HL-60 (cell line): ENCODE measurements at places on chromosomes 11 and 22.

GRCh38 chr11:29173660-29174062, 843.2 kb downstream of the KCNA4 start:
- no peak for DNase-seq

DNA sequence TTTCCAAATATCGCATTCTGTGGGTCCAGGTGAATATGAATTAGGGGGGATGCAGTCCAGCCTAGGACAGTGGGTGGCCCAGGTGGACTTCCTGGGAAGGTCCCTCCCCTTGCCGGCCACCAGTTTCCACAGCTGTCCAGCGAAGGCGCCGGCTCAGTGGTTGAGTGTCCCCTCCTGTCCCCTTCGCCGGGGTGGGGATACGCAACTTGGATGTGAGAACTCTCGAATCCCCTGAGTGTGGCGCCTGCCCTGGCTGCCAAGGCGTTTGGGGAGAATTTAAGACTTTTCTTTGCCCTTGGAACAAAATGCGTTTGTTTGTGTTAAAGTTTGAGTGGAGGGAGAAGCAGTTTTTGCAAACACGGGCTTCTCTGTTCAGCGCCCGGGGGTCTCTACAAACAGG, 123.7 kb downstream of the KCNQ1OT1 start:
- no peak for DNase-seq

DNA sequence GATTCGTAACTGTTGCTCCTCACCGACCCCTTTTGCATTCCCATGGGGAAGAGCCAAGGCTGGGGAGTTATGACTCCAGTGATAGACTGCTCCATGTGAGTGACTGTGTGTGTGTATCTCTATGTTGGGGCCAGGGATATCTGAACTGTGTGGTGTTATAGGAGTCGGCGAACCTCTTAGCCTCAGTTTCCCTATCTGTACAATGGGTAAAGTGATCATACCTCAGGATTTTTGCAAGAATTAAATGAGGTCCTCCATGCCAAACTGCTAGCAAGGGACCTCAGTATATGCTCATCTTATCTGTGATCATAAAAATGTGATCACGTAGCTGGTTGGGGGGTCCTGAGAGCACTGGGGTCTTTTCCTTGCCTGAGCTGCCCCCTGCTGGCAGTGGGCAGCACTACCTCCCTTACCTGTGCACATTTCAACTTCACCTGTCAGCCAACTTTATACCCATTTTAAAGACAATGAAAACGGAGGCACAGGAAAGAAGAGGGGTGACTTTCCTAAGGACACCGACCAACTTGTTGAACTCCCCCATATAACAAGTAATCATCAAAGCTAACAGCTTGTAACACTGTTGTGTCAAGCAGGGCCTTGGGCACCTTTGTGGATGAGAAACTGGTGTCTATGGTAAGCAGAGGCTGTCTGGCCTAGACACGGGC, 1.4 kb upstream of the DPP3 start:
- DNase-seq = no peak

- DNase-seq = no peak
Measured at GRCh38 chr11:95442531-95443050, 211.6 kb upstream of the SESN3 start.

- no peak for DNase-seq
Measured at GRCh38 chr11:89381094-89381493, 110.1 kb downstream of the NOX4 start.

DNA sequence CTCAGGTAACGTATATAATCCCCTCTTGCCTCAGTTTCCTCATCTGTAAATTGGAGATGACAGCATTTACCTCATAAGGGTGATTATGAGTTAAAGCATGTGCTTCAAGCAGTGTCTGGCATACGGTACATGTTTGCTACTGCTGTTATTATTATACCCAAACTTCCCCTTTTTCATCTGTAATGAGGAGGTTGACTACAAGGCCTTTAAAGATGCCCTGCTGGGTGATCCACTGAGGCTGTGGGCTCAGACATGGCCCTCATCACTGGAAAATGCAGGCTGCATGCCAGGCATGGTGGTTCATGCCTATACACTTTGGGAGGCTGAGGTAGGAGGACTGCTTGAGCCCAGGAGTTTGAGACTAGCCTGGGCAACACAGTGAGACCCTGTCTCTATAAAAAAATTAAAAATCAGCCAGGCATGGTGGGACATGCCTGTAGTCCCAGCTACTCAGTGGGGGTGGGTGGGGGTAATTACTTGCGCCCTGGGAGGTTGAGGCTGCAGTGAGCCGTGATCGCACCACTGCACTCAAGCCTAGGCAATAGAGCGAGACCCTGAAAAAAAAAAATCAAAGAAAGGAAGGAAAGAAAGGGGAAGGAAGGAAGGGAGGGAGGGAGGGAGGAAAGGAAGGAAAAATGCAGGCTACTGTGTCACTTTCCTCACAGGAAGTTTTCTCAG, 4.3 kb downstream of the PIK3IP1 start:
- DNase-seq = no peak

DNA sequence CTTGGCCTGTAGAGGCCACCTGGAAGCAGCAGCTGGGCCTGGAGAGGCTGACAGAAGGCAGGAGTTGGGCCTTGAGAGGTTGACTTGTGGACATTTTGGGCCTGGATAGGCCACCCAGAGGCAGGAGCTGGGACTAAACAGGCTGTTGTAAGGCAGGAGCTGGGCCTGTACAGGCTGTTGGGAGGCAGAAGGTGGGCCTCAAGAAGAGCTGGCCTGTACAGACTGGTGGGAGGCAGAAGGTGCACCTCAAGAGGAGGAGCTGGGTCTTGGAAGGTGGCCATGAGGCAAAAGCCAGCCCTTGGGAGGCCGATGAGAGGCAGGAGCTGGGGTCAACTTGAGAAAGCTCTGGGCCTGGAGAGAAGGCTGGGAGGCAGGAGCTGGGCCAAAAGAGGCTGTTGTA, 45.3 kb downstream of the OR4C45 start:
- DNase-seq = no peak

GRCh38 chr22:27919942-27920755, 1.1 kb upstream of the PITPNB start:
- no peak for DNase-seq

DNA sequence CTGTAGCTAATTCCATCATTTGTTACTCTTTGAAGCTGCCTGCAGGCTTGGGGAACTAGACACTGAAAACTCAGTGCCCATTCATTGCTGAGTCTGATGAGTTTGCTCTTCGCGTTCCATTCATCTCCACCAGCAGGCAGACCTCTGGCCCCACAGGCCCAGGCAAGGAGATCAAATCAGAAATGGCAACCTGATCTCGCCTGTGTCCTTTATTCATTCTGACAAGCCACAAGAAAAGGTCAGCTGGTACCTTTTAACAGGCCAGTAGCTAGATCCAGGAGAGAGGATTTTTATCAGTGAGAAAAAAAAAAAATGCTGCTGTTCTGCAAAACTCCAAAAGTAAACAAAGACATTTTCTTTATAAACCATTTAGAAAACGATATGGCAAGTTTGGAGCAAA, 742.5 kb downstream of the ETS1 start:
- no peak for DNase-seq

- no peak for DNase-seq
Measured at GRCh38 chr11:45232341-45233080, 53.6 kb downstream of the SYT13 start.

DNA sequence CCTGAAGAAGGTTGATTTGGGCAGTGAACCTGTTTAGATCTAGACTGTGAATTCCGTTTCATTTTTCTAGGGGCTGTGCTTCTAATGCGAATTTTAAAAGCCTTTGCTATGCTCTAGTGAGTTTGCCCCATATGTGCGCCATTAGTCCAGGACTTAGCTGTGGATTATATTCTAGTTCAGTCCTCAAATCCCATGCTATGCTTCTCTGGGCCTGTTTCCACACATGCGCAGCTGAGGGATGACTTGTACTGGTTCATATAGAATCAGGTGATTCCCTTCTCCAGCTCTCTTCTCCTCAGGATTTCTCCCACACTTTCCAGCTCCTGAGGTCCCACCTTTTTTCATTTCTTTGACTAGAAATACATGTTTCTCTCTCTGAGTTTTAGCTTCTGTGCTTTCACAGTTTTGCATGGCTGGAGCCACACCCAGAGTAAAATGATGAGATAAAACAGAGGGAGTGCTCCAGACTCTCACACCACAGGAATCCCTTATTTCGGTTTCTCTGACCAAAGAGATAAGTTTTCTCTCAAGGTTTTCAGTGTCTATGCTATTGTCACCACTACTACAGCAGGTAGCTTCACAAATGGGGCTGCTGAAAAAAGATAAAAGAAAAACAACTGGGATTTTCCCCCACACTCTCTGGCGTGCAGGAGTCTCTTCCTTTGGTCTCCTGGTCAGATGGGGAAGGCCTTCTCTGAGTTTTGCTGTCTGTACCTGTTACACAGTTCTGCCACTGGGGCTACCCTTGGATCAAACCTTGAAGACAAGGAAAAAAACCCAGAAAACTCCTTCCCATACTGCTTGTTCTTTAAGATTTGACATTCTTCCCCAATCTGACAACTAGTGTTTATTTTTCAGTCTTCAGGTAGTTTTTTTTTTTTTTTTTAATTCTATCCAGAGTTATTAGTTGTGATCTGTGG, 96.2 kb upstream of the TEAD1 start:
- DNase-seq = no peak

DNA sequence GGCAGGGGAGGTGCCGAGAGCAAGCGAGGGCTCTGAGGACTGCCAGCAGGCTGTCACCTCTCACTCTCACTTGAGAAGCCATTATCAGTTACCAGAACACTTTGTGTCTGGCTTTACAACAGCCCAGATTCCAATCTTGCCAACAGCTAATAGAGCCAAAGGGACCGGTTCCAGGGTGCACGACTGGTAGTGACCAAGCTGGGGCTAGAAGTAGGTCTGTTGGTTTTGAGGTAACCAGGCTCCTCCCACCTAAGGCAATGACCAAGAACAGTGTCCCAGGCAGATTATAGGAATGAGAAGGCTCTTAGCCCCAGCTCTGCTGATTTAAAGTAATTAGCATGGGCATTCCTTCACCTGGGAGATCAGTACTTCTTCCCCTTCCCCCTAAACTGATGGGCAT, 7.2 kb upstream of the IL10RA start:
- no peak for DNase-seq

DNA sequence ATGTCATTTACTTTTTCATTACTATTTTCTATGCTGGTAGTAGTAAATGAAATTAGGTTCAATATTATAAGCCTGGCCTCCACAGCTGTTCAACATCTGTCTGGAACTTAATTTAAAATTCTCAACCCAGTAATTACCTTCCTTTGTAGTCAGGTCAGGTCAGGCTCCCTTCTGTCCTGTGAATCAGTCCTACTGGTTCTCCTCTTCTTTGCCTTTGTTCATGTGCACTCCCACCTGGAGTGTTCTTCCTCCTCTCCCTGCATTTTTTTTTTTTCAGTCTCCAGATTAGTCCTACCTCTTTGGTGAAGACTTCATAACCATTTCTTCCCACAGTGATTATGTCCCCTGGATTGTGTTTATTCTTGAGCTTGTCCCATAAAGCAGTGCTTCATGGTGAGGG, 67.9 kb downstream of the DKK3 start:
- DNase-seq = no peak

DNA sequence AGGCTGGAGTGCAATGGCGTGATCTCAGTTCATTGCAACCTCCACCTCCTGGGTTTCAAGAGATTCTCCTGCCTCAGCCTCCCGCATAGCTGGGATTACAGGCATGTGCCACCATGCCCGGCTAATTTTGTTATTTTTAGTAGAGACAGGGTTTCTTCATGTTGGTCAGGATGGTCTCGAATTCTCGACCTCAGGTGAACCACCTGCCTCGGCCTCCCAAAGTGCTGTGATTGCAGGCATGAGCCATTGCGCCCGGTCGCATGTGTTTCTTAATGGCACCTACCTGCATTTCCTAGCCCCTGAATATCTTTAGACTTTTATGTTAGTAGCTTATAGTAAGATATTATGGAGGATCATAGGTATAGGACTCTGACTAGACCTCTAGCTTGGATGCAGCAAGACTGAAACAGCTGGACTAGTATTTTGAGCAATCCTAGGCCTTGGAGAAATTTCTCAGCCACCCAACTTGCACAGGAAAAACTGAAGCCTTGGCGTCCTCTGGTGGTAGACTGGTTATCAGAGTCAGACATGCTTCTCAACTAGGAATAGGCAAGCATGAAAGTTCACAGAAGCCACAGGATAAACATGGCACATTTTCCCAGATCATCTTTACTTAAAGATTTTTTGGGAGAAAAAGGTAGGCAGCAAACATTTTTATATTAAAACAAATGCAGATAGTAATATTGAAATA, 22.7 kb upstream of the C1QTNF4 start:
- DNase-seq = peak; percentile 67

DNA sequence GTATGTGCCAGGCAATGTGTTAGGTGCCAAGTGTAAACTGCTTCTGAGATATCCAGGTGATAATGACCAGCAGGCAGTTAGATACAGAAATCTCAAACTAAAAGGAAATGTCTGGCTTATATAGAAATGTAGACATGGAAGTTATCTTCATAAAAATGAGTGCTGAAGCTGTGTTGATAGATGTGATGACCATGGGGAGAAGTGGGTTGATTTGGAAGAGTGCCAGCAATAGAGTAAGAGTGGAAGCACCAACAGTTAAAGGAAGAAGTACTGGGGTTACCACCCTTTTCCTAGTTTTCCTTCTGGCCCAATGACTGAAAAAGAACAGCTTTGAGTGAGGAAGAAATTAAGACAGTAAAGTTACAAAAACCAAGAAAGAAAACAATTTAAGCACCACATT, 68.5 kb downstream of the C2CD3 start:
- DNase-seq = no peak

- DNase-seq = no peak
Measured at GRCh38 chr22:21643533-21644357, 1.6 kb downstream of the SDF2L1 start.

- no peak for DNase-seq
Measured at GRCh38 chr22:29126670-29127395, 54.0 kb downstream of the KREMEN1 start.

GRCh38 chr11:67261946-67262681, 4.2 kb upstream of the GRK2 start:
- no peak for DNase-seq

DNA sequence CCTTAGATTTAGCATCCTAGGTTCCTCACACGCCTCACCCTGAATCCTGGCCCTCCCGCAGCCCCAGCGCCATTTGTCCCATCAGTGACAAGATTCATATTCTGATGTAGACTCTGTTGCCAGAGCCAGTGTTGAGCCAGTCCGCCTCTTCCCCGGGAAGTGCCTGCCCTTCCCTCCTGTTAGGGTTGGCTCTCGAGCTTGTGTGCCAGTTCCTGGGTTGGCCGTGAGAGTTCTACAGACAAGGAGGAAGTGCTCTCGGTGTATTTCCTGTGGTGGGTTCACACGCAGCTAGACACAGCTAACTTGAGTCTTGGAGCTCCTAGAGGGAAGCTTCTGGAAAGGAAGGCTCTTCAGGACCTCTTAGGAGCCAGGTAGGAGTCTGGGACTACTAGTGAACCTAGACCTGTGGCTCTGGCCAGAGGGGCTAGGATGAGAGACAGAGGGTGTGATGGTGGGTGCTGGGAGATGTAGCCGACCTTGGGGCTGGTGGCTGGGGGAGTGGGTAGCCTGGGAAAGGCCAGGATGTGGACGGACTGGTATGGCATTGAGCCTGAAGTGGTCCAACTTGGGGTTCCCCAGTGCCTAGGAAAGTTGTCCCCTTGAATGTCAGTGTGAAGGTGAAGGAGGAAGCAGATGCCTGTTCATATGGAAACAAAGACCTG, at the start of gene IL18BP:
TSS of gene IL18BP (plus strand) at position 261 of the 662 bp plus-strand sequence. CDS start 1,076 bp downstream, outside the sequence.
- DNase-seq = peak; percentile 90
